ENCODE measurements at places on chromosomes 12 and 14. TPM values are rescaled to one million over a fixed set of nuclear protein-coding genes. Genes with fewer than 3 reads are reported as not detected.

- DNase-seq = no peak
- no peak overlapping the region for H3K4me3 ChIP-seq
- no peaks in the 10 kb centered on the region for H3K4me1 ChIP-seq
These were observed 201.1 kb upstream of the ATP2B1 start for GRCh38 chr12:89909753-89910152.

The CYP46A1 gene
- 1.5 TPM for total RNA-seq

The CDKN3 gene
- 4.6 TPM for total RNA-seq

The OR11G2 gene
- total RNA-seq = not detected

DNA sequence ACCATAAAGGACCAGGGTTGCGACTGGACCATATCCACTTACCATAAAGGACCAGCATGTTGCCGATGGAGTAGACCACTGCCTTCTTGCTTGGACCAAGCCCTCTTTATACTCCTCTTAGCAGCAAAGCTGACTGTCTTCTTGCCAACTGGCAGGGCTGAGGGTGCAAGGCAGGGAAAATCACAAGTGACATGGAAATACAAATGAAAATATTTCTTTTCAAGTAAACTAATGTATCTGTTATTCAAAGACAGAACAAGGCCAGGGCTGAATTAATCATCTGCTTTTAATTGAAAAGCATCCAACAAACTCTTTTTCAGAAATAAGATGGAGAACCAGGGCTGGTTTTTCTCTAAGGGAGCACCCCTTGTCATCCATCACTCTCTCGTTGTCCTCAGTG is at the start of gene CELA1:
Gene CELA1 (minus strand): TSS at position 99 of the 400 bp plus-strand sequence. CDS start 41 bp downstream, at position 58.
- H3K4me1 ChIP-seq = no peaks in the 10 kb centered on the region
- H3K4me3 ChIP-seq = no peak within 1 kb of the TSS
- H3K36me3 ChIP-seq = no peaks in the 10 kb centered on the region
- no peaks in the 10 kb centered on the region for H3K27me3 ChIP-seq

DNA sequence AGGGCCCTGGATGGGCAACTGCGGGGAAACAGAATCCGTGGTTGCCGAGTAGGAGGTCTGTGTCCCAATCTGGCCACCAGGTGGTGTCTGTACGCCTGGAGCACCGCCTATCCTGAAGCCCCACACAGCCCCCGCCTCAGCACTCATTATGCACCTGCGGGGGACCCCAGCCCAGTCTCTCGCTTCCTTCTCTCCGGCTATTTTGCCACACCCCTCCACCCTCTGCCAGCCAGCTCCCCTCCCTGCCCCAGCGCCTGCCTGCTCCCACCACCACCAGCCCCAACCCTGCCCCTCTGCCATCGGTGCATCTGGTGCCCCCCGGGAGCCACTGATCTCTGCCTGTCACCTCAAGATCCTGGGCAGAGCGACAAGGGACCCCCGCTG is 2.2 kb upstream of the NXPH4 start:
- no peak overlapping the region for H3K4me3 ChIP-seq
- H3K4me1 ChIP-seq = peaks cover 27% of the 10 kb centered on the region
- no peaks in the 10 kb centered on the region for H3K36me3 ChIP-seq
- peak; percentile 59 for DNase-seq
- no peaks in the 10 kb centered on the region for H3K27me3 ChIP-seq

The RNASE7 gene
- not detected for total RNA-seq

- H3K27me3 ChIP-seq = no peaks in the 10 kb centered on the region
- H3K36me3 ChIP-seq = no peaks in the 10 kb centered on the region
- no peak overlapping the region for H3K27ac ChIP-seq
- no peak for DNase-seq
- no peak overlapping the region for H3K4me3 ChIP-seq
- H3K4me1 ChIP-seq = no peaks in the 10 kb centered on the region
These were observed 78.3 kb downstream of the NDUFA12 start for GRCh38 chr12:94925206-94925605.

DNA sequence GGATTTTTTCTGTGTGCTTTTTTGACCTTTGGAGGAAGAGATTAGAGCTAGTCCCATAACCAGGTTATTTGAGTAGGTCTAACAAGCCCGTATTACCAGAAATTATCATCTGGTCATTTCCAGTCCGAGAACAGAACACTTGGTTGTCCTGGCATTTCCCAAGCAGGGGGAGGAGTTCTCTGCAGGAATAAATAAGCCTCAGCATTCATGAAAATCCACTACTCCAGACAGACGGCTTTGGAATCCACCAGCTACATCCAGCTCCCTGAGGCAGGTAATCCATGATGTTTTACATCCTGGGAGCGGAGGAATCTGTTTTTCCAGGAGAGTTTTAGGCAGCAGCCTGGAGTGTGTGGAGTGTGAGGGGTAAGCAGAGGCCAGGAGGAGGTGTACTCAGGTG is at the start of gene SERPINA3:
Gene SERPINA3 (plus strand): TSS at position 218 of the 400 bp plus-strand sequence. CDS start 2,051 bp downstream, outside the sequence.
- H3K27ac ChIP-seq = peak within 1 kb of the TSS; percentile 13
- H3K27me3 ChIP-seq = no peaks in the 10 kb centered on the region
- no peak for DNase-seq
- H3K4me3 ChIP-seq = peak within 1 kb of the TSS; percentile 38
- H3K4me1 ChIP-seq = no peaks in the 10 kb centered on the region

DNA sequence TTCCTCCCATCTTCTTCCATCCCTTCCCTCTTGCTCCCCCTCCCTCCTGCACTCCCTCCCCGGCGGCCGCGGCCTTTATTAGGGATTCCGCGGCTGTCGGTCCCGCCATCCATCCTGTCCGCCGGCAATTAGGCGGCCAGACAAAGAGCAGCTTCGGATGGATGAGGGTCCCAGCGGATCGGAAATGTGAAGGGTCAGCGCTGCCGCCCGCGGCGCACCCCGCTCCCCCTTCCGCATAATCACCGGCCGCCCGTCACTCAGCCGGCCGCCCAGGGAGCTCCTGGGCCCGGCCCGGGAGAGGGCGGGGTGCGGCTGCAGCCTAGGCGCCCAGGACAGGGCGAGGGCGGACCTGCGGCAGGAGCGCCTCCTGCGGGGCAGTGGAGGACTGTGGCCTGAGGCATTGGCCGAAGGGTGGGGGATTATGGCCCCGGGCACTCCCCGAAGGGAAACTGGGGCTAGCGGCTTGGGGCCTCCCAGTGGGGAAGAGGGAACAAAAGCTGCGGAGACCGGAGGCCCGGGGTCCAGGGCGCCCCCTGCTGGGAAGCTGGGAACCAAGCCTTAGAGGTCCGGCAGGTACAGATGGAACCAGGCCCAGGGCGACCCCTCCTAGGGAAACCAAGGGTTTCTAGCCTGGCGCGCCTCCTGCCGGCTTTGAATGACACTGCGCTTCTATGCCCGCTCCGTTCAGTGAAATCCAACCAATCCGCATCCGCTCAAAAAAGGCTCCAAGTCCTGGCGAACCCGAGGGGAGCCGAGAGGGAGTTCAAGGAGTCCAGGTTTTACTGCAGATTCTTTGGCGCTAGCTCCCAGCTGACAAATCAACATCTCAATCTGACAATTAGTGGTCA is 4.4 kb upstream of the DNAJC22 start:
- no peak overlapping the region for H3K27ac ChIP-seq
- H3K27me3 ChIP-seq = peaks cover 10% of the 10 kb centered on the region
- peak; percentile 40 for DNase-seq
- peak overlapping the region; percentile 38 for H3K4me3 ChIP-seq

GRCh38 chr12:124715121-124715990 is 147.9 kb upstream of the NCOR2 start:
- no peaks in the 10 kb centered on the region for H3K27me3 ChIP-seq
- H3K4me3 ChIP-seq = no peak overlapping the region
- H3K27ac ChIP-seq = no peak overlapping the region
- no peak for DNase-seq

DNA sequence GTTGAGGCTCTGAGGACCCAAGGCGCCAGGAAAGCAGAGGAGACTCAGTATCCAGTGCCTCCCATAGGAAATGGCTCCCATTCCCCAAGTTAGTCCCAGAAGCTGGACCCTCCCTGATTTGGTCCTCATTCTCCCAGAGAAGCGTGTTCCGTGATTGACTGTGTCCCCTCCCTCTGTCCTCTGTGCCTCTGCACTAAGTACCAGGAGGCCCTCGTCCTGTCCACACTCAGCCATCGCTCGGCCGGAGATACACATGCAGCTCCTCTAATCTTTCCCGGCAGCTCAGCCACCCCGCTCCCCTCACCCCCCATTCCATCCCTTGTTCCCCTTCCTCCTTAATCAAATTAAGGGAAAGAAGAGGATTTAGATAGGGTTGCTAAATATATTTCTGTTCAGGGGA is 28.3 kb upstream of the ATP2A2 start:
- no peaks in the 10 kb centered on the region for H3K27me3 ChIP-seq
- H3K4me3 ChIP-seq = no peak overlapping the region
- H3K4me1 ChIP-seq = peaks cover 22% of the 10 kb centered on the region

The PTCSC3 gene
- not detected for total RNA-seq

DNA sequence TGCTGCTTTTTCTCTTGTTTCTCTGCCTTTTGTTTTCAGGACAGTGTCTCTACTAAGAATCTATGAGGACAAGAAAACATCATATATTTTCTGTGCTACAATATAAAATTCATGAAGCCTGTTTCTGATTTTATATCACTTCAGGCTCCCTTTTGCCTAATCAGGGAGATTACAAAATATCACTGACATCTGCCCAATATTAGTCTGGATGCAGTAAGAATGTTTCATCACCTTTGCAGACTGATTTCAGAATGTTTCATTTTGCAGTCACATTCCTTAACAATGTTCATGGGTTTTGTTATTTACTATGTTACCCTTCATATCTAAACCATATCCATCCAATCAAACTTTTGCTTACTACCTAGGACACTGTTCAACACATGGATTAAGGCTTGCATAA is 491 bp upstream of the CLEC6A start:
- H3K27ac ChIP-seq = no peak overlapping the region
- no peaks in the 10 kb centered on the region for H3K36me3 ChIP-seq
- no peaks in the 10 kb centered on the region for H3K27me3 ChIP-seq
- DNase-seq = no peak
- no peaks in the 10 kb centered on the region for H3K4me1 ChIP-seq

- H3K4me3 ChIP-seq = no peak overlapping the region
- H3K36me3 ChIP-seq = no peaks in the 10 kb centered on the region
- H3K27me3 ChIP-seq = no peaks in the 10 kb centered on the region
- no peak overlapping the region for H3K27ac ChIP-seq
These were observed 170.5 kb downstream of the IPO8 start for GRCh38 chr12:30525171-30525570.

- H3K27ac ChIP-seq = no peak overlapping the region
- no peaks in the 10 kb centered on the region for H3K4me1 ChIP-seq
These were observed 23.9 kb downstream of the SLC7A7 start for GRCh38 chr14:22791301-22791700.

GRCh38 chr12:110234331-110234751 is 46.7 kb upstream of the ATP2A2 start:
- no peak for DNase-seq
- no peaks in the 10 kb centered on the region for H3K27me3 ChIP-seq
- no peak overlapping the region for H3K27ac ChIP-seq
- H3K36me3 ChIP-seq = no peaks in the 10 kb centered on the region

The KRT81 gene
- total RNA-seq = not detected

- no peak overlapping the region for H3K4me3 ChIP-seq
- H3K36me3 ChIP-seq = peaks cover 19% of the 10 kb centered on the region
- no peak for DNase-seq
- H3K27me3 ChIP-seq = no peaks in the 10 kb centered on the region
- H3K4me1 ChIP-seq = no peaks in the 10 kb centered on the region
- H3K27ac ChIP-seq = no peak overlapping the region
These were observed 11.7 kb downstream of the ZCCHC8 start for GRCh38 chr12:122489038-122489437.

DNA sequence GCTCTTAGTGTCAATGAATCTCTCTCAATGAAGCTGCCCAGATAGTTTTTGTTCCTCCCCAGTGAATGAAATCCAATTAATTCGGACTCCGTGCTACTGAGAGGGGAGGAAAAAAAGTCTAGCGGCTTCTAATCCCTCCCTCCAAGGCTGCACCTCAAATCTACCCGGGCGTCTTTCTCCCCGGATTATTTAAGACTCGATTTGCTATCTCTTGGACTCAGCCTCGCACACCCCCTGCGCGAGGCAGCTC is 134 bp downstream of the DUSP6 start:
- H3K4me1 ChIP-seq = peaks cover 49% of the 10 kb centered on the region
- H3K27me3 ChIP-seq = no peaks in the 10 kb centered on the region
- no peak for DNase-seq
- peak overlapping the region; percentile 93 for H3K4me3 ChIP-seq
- peaks cover 18% of the 10 kb centered on the region for H3K36me3 ChIP-seq

DNA sequence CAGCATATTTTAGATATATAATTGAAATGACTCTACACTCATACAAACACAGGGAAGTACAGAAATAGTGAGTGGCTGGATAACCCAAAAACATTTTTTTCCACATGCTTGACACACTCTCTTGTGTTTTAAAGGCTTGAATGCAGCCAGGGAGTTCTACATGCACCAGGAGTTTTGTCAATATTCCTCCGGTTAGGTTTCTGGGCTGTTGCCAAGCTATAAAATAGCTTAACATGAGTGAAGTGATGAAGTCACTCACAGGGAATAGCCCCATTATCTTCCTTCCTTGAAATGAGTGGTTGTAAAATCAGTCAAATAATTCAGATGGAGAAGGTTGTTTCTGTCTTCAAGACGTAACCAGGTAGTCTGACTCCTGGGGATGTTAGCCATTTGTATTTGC is 582.7 kb downstream of the SLC6A15 start:
- H3K4me1 ChIP-seq = no peaks in the 10 kb centered on the region
- no peak overlapping the region for H3K4me3 ChIP-seq
- no peaks in the 10 kb centered on the region for H3K27me3 ChIP-seq
- H3K36me3 ChIP-seq = no peaks in the 10 kb centered on the region
- H3K27ac ChIP-seq = no peak overlapping the region
- no peak for DNase-seq

The NUAK1 gene
- 47.9 TPM for total RNA-seq

The APOLD1 gene
- 43.7 TPM for total RNA-seq
